ENCODE measurements at places on chromosomes 5 and 9.

- no peak for DNase-seq
Measured at GRCh38 chr5:89444088-89444487, 561.1 kb upstream of the MEF2C start.

GRCh38 chr5:133667217-133667616, 54.9 kb upstream of the FSTL4 start:
- no peak for DNase-seq

GRCh38 chr5:77777281-77777892, 1.2 kb upstream of the TBCA start:
- DNase-seq, result no peak

DNA sequence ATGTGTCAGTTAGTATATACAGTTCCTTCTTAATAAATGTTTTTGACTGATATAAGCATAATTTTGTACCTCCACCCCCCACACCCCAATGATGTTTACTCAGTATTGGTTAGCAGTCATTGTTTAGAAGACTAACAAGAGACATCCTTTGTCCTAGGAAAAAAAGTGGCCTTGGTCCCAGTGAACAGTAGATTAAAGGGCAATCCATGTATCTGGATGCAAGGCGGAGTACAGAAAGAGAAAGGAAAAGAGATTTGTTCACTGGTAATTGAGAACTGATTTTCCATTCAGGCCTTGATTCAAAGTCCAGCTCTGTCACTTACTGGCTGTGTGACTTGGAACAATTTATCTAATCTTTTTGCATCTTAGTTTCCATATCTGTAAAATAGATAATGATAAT, 4.6 kb downstream of the RALGPS1 start:
- DNase-seq, result no peak

All from 8988T (cell line).